ENCODE measurements at places on chromosomes 1 and 21.

- no peak for DNase-seq
Observed at GRCh38 chr21:44059710-44060109, 47.5 kb upstream of the PWP2 start.

DNA sequence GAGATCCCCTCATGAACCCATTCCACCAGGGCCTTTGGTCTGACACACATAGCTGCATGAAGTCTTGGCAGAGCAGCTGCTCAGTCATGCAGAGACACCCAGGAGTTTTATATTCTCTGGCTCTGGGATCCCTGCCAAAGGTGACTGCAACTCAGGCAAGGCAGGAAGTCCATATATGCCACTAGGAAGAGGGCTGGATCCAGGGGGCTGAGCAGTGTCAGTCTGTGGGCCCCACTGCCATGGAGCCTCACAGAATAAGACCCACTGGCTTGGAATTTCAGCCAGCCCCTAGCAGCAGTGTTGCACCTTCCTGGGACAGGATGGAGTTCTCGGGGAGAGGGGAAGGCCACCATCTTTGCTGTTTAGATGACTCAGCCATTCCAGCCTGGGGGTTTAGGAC lies 199.7 kb downstream of the TBX15 start:
- DNase-seq = no peak

GRCh38 chr21:44718571-44718970 lies 7.2 kb upstream of the TSPEAR start:
- DNase-seq = no peak

- no peak for DNase-seq
Observed at GRCh38 chr1:57447551-57447950, 23.7 kb upstream of the DAB1 start.

DNA sequence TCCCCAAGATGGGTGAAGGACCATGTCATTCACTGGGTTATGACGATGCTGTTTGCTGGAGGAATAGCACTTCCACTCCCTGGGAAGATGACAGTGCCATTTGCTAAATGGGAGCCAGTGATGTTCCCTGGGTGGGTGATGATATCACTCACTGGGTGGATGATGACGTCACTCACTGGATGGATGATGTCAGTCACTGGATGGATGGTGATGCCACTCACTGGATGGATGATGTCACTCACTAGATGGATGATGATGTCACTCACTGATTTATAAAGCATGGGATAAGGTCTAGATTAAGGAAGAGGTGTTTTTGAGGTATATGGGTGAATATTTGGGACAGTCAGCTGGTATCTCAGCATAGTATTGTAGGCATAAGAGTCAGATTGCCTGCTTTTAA lies 457.2 kb downstream of the AJAP1 start:
- no peak for DNase-seq

- no peak for DNase-seq
Observed at GRCh38 chr1:25106352-25106751, 126.0 kb downstream of the SYF2 start.

DNA sequence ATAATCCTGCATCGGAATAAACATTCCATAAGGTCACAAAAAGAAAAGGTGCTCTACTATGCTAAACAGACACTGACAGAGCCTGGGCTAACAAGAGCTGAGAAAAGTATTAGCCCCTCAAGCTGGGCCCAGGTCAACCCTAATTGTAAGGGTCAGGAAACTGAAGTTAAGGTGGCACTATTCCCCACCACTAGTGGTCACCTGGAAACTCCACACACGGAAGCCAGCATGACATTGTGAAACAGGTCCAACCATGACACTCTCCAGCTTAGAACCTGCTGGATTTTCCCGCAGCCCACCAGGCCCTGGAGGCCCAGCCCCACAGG lies 1.2 kb downstream of the PTTG1IP start:
- no peak for DNase-seq

DNA sequence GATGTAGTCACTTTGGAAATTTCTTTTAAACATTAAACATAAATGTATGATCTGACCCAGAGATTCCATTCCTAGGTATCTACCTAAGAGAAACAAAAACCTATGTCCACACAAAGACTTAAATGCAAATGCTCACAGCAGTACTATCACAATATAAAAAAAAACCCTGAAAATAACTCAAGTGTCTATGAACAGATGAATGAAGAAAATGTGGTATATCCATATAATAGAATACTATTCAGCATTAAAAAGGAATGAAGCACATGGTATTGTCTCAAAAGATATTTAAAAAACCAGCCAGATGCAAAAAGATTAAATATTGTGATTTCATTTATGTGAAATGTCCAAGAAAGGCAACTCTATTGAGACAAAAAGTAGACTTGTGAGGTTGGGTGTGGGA lies 48.3 kb downstream of the ADSS2 start:
- DNase-seq = no peak

DNA sequence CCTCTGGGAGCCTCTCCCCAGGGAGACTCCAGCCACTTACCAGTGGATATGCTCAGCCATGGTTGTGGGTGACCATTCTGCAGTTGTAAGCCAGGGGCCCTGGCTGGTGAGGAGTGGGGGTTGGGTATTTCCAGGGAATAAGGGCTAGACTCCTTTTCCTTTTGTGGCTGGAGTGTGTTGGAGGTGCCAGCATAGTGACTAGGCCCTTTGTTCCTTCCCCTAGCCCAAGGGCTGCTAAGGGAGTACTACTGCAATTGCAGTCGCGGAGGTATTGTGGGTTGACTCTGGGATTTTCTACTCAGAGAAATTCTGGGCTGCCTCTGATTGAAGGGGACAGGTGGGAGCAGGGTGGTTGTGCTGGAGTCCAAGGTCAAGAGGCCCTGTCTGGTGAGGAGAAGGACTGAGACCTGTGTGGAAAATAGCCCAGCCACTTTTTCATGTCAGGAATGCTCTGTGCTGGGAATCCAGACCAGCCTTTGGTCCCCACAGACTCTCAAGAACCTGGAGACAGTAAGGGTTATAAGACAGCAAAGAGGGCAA lies 43.1 kb downstream of the MROH9 start:
- DNase-seq = no peak

DNA sequence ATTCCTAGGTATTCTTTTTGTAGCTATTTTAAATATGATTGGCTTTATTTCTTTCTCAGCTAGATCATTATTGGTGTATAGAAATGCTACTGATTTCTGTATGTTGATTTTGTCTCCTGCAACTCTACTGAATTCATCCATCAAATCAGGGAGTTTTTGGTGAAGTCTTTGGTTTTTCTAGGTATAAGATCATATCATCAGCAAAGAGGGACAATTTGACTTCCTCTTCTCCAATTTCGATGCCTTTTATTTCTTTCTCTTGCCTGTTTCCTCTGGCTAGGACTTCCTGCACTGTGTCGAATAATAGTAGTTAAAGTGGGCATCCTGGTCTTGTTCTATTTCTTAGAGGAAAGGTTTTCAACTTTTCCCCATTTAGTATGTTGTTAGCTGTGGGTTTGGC lies 27.5 kb upstream of the PRKACB start:
- DNase-seq = no peak

- no peak for DNase-seq
Observed at GRCh38 chr1:230542681-230543080, 99.6 kb upstream of the COG2 start.

DNA sequence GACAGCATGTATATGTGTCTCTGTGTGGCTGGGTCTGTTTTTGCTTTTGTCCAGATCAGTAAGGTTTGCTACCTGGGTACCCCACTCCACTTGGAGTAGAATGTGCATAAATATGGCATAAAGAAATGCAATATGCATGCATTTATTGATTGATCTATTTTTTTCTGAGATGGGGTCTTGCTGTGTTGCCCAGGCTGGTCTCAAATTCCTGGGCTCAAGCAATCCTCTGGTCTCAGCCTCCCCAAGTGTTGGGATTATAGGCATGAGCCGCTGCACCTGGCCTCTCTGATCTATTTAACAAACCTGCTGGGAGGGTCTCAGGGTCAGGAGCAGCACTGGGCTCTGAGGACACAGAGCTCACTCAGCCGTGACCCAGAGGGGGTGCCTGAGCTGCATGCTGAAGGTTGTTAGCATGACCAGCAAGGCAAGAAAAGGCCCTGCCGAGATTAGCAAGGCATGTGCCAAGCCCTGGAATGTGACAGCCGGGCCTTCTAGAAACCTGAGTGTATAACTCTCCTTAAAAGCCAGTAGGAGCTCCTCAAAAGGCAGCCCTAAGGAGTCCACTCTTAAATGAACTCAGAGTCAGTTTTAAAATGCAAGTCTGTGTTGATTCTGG lies 22.5 kb downstream of the PCSK9 start:
- DNase-seq = no peak

GRCh38 chr1:110631836-110632620 lies 25.9 kb upstream of the KCNA2 start:
- no peak for DNase-seq

- no peak for DNase-seq
Observed at GRCh38 chr1:151729966-151730291, 8.6 kb downstream of the RIIAD1 start.

- peak; percentile 59 for DNase-seq
Observed at GRCh38 chr1:983798-984475, 2.0 kb upstream of the PERM1 start.

DNA sequence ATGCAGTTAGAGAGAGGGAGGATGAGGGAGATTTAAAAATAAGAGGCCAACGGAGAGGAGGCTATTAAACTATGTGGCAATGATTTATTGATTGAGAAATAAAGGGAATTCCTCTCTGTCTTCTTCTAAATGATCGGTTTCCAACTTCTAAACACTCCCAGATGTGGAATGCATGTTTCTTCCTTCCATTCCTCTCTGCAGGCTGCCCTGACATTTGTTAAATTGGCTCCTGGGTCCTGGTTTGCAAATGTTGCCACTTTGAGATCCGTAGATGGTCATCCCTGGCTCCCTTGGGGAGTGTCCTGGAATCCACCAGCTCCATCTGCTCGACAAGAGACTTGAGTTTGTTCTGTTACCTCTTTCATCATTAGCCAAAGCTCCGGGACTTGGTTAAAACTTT lies 10.3 kb upstream of the C1orf198 start:
- no peak for DNase-seq

- DNase-seq = no peak
Observed at GRCh38 chr21:41827951-41828883, 50.9 kb downstream of the PRDM15 start.

- no peak for DNase-seq
Observed at GRCh38 chr1:148385371-148386030, 97.6 kb downstream of the PPIAL4G start.

DNA sequence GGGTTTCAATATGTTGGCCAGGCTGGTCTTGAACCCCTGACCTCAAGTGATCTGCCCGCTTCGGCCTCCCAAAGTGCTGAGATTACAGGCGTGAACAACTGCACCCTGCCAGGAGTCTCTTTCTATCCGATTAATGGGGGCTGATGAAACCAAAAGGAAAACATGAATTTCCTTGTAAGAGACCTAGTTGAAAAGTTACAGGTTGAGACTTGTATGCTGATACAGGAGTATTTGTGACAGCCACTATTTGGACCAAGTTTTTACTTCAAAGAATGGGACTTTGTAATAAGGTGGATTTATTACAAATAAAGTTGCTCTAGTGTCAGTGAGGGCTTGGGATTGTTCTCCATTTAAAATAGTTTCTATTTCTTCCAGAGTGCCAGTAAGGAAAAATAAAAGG lies 43.6 kb upstream of the TMEM61 start:
- no peak for DNase-seq

DNA sequence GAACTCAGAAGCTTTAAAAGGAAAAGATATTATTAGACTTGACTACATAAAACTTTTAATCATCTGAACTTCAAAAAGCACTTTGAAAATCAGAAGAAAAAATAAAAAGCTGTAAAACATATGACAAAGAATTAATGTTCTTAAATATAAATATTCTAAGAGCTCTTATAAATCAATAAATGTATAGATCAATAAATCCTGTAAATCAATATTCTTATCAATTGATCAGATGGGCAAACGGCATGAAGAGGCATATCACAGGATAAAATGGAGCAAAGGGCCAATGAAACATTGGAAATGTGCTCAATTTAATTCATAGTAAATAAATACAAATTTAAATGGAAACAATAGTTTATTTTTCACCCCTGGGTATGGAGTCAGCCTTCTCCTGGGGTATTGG lies 66.1 kb upstream of the SMYD2 start:
- DNase-seq = no peak

GRCh38 chr21:29390778-29391177 lies 92.1 kb downstream of the BACH1 start:
- no peak for DNase-seq

- peak; percentile 14 for DNase-seq
Observed at GRCh38 chr1:200837931-200838571, 34.7 kb upstream of the GPR25 start.

GRCh38 chr1:69737527-69738185 lies 169.9 kb downstream of the LRRC7 start:
- peak; percentile 78 for DNase-seq

Data from spinal cord (tissue), 10 donors.